Activated CD4-positive, alpha-beta T cell treated with anti-CD3 and anti-CD28 coated beads for 36 hours (primary cell): ENCODE measurements at places on chromosomes 6 and 20. TPM values are rescaled to one million over a fixed set of nuclear protein-coding genes. Genes with fewer than 3 reads are reported as not detected.

DNA sequence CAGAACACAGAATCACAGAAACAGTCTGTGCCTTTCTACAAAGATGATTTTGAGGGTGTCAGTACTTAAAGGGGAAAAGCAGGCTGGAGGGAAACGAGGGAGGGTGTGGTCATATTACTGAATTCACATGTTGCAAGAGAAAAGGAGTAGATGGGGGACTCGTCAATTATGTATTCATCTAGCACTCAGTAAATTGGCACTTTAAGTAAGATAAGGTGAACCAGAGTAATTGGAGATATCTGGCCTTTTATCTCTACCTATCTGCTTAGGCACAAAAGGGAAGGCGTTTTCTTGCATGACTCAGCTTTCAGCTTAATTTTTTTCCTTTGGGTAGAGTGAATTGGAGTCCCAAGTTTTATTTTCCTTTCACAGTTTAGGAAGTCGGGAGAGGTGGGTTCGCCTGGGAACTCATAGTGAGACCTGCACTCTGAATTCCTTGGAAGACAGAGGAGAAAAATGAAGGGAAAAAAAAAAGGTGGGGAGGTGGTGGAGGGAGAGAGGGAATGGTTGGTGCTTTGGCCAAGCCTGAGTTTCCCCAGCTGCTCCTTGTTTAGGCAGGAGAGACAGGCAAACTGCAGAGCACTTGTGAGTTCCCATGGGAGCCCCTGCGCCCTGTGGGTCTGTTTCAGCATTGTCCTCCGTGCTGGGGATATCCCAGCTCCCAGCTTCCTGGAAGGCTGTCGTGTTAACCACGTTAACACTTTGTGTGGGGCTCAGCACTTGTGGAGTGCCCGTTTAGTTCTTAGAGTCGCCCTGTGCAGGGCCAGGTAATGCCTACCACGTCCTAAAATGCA is 19.7 kb upstream of the GTSF1L start:
- DNase-seq, result no peak

DNA sequence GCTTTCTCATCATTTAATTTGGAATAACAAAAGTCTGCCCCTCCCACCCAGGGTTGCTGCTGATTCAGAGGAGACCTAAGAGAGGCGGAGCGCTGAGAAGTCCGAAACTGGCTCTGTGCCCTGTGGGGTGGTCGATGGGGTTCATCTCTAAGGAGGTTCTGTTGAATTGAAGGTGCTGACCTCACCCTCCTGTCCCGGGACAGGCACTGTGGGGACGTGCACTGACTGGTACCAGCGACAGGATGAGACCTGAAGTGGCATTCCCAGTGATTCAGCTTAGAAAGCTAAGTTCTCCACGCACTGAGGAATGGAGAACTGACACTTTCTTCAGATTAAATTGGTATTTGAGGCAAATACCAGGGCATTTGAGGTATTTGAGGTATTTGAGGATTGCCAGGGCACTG is 1.3 kb downstream of the GUCA1B start:
- DNase-seq, result no peak

DNA sequence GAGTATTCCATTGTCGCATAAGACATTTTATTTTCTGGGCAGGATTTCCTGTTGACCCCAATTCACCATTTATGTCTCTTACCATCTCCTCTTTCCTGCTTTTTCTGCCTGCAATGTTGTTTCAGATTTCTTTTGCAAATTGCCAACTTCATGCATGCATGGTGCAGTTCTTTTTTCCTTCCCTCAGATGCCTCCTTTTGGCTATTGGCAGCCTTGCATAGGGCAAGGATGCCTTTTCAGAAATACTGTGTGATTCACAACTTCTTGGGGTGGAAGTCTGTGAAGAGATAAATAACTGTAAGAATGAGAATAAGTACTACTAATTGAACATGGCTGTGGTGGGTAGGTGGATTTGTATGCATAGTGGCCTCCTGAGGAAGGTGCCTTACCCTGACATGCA is 116.7 kb downstream of the SOX4 start:
- no peak for DNase-seq

OPRL1 gene
- 0.50 TPM for total RNA-seq

HEY2 gene
- not detected for total RNA-seq
